ENCODE measurements at places on chromosomes 4 and X.
A peak's percentile ranks its signal among the peaks of the same experiment; 100 is the strongest.

DNA sequence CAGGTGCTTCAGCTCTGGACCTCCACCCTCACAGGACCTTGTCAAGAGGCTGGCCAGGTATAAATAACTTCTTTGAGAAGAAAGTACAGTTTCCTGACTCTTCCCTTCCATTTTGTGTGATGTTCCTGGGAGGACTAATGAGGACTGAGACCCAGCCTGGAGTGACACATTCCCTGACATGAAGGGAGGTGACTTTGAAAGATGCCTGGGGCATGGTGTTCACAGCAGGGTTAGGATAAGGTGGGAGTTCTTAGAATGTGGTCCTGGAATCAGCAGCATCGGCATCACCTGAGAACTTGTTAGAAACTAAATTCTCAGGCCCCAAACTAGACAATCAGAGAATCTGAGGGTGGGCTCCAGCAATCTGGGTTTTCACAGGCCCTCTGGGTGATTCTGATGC lies 224.9 kb upstream of the BOD1L1 start:
- no peak for DNase-seq

DNA sequence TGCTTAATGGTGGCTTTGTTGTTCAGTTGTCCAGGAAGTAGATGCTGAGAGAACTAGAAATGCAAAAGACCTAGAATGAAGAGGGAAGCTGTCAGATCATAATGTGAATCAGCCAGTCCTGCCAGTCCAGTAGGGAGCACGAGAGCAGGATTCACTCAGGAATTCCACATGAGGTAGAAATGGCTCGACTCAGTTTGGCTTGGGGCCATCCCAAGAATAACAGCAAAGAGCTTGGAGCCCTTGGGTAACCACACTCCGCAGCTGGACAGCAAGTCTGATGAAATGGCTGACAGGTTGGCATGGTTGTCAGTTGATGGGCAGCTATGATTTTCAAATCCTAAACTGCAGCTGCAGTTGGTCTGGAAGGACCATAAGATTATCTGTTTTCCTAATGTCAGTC lies 44.5 kb upstream of the WDR1 start:
- DNase-seq = no peak

DNA sequence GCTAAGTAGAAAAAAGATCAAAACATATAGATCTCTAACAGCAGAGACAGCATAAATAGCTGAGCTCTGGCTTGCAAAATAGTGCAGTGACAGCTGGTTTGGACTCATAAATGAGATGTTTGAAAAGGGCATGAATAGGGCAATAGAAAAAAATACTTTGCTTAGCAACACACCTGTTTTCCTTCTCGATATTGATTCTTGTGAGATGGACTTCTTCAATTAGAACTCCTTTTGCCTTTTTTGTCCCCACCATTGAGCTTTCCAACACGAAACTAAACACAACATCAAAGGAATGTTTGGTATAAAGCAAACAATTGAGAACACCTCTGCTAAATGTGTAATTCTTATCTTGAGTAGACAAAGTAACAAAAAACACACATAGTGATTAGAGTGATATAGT lies 726.3 kb downstream of the RAPGEF2 start:
- DNase-seq = no peak

GRCh38 chr4:45648846-45649245 lies 475.0 kb downstream of the GABRG1 start:
- no peak for DNase-seq

DNA sequence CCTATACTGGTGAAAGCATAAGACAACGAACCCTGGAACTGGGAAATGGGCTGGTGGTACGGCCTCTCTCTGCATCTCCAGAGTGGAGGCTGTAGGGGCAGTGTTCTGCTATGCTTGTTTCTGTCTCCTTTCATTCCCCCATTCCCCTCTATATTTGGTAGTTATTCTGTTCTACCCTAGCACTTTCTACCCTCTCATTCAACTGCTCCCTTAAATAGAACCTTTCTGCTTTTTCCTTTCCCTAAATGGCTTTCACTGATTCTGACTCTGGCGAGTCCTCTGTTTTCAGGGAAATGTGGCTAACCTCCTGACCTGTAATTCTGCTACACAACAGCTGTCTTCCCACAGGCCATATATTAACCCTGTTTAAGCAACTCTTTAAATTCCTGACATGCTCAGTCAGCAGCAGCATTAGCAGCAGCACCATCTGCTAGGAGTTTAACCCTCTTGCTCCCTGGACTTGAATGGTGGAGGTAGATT lies 94.2 kb downstream of the CXCL13 start:
- DNase-seq = no peak

GRCh38 chr4:32499171-32499570 lies 1779.0 kb downstream of the PCDH7 start:
- no peak for DNase-seq

GRCh38 chrX:13836575-13836974 lies 19.7 kb upstream of the GPM6B start:
- no peak for DNase-seq

DNA sequence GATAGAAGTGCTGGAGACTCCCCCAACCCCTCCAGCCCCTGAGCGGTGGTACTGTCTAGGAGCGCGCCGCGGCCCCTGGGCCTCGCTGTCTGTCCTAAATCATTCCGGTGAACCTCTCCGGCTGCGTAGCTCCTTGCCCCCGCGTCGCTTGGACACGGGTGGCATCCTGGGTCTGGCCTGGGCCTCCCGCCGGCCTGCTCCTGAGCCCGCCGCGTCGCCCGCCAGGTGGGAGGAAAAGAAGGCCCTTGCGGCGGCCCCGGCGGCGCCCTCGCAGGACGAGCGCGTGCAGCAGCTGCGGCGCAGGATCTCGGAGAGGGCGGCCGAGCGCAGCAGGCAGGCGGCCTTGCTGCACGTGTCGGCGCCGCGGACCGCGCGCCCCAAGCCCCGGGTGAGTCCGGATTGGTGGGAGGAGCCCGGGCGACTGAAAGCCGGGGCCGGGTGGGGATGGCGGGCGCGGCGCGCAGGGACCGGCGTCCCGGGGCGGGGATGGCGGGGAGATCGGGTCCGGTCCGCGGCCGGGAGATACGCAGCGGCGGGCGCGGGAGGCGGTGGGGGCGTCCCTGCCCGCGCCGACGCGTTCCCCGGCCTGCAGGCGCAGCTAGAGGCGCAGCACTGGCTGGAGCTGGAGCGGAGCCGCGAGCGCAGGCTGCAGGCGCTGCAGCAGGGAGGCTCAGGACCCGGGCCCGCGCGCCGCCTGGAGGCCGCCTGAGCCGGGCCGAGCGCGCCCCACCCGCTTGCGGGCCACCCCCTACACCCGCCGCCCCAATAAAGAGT lies 6.5 kb upstream of the RNF4 start:
- peak; percentile 53 for DNase-seq

DNA sequence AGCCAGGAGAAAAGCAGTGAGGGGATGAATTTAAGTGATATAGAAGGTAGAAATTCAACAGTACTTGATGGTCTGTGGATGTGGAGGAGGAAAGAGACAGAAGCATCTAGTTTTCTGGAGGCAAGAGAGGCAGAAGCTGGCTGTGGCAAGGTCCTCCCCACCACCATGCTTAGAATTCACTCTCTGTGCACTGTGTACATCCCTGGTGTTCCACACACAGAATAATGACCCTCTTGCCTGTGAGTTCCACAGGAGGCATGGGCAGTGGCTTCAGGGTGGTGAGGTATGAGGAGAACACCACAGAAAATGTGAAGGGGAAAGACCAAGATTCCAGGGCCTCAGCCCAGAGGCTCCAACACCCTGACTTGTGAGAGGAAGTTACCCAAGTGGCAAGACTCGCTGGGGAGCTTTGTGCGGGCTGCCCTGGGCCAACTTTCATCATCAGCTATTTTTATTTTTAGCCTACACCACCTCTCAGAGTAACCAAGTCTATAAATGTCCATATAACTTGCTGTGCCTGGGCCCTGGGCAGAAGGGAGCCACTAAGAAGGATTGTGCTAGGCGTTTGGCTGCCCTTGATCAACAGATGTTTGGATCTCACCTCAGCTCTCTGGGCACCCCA lies 7.8 kb upstream of the INTS6L start:
- DNase-seq = no peak

- DNase-seq = no peak
Observed at GRCh38 chr4:80062527-80062926, 10.5 kb downstream of the ANTXR2 start.

DNA sequence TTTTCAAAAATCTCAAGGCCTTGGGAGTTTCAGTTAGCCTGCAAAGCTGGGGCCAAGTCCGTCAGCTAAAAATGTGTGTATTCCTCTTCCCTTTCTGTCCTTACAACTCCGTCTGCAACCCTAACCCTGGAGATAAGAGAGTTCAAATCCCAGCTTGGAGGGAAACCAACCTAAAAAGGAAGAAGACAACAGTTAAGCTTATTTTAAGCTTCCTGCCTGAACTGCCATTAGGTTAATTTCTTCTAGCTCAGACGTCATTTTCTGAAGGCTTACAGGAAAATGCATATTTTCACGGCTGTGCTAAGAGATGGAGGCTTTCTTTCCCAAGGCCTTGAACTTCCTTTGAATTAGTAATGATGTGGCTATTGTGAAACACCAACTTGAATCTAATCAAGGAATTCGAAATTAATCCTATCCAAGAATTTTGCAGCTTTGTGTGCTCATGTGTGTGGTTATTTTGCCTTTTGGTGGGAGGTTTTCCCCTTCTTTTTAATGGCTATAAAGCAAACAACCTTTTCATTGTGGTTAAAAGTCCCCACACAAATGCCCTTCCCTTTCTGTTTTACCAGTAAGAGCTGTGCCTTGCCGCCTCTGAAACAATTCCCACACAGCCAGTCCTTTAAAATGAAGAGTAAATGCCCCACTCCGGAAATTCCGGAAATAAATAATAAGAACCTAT lies 103.5 kb downstream of the IRF2 start:
- no peak for DNase-seq

DNA sequence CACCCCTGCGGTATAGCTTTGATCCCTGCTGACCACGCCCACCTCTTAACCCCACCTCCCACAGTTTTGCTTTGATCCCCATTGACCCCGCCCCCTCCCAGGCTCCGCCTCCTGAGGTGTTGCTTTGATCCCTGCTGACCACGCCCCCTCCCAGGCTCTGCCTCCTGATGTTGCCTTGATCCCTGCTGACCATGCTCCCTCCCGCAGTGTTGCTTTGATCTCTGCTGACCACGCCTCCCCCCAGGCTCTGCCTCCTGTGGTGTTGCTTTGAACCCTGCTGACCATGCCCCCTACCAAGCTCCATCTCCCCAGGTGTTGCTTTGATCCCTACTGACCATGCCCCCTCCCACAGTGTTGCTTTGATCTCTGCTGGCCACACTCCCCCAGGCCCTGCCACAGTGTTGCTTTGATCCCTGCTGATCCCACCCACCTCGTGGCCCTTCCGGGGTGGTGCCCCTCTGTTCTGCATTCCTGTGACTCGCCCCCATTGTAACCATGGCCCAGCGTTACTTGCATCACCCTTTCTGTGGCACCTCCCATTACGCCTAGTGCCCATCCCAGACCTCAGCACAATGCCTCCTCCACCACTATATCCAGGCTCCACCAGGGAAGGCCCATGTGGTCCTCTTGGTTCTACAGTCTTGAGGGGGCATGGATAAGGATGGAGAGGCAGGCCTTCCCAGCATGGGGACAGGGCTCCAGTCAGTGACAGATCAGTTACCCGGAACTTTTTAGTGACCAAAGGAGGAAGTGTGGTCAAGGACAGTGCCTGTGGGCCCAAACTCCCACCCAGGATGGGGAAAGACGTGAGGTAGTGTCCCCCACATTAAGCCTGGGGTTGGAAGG lies 70.8 kb downstream of the ADRA2C start:
- no peak for DNase-seq

- no peak for DNase-seq
Observed at GRCh38 chrX:119247702-119248101, 11.6 kb downstream of the PGRMC1 start.

DNA sequence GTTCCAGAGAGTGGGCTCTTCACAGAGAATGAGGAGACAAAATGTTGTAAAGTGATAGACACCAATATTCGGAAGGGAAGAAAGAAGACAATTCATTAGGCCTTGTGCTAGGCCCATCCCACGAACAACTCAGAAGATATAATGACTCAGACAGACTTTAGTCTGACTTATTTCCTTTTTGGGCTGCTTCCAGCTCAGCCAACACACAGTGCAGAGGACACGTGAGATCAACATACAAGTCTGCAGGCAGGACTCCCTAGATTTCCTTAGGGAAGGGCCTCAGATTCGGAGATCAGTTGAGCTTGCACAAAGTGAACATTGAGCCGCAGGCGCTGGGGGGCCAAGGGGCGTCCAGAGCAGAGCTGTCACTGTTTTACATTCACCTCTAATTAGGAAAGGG lies 290.7 kb upstream of the TENM3 start:
- DNase-seq = no peak

GRCh38 chr4:32488690-32489089 lies 1768.5 kb downstream of the PCDH7 start:
- DNase-seq = no peak

DNA sequence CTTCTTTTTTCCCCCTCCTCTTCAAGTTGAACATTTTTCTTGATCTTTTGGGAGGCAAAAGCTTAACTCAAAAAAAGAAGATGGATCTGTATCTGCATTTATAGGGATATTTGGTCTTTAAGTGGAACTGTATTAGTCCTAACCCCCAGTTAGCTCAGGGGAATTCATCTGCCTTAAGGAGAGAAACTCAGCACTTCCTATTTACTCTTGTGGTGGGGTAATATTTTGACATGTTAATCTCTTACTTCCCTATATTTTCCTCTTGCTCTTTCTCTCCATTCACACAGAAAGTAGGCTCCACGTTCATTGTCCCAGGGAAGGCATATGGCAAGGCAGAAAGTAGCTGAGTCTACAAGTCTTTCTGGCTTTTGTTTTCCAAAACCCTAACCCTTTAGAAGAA lies 5.3 kb downstream of the LRRC66 start:
- no peak for DNase-seq

- no peak for DNase-seq
Observed at GRCh38 chrX:27446423-27446822, 16.7 kb downstream of the PPP4R3C start.

- DNase-seq = no peak
Observed at GRCh38 chr4:40322811-40323210, 12.3 kb upstream of the CHRNA9 start.

- no peak for DNase-seq
Observed at GRCh38 chrX:46200413-46200812, 344.8 kb downstream of the ZNF674 start.

DNA sequence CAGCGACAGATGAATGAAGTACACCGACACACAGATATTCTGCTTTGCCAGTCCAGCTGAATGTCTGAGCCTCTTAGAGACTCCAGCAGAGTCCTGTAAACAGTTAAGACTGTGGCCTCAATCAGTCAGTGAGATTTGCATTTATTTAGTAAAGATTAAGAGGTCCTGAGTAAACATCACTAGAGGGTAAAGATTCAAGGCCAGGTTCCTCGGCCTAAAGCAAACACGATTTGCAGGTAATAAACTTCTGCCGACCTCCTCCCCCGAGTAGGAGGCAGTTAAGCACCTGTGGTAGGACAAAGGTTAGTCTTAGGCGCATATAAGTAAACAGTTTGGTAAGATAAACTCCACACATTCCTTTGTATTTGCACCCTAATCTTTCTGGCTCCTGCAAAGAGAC lies 99.6 kb downstream of the CFAP47 start:
- no peak for DNase-seq

GRCh38 chrX:34371754-34372153 lies 239.6 kb upstream of the FAM47A start:
- no peak for DNase-seq
